NCI-H1048 (cell line): ENCODE measurements at places on chromosomes 5 and 9.

DNA sequence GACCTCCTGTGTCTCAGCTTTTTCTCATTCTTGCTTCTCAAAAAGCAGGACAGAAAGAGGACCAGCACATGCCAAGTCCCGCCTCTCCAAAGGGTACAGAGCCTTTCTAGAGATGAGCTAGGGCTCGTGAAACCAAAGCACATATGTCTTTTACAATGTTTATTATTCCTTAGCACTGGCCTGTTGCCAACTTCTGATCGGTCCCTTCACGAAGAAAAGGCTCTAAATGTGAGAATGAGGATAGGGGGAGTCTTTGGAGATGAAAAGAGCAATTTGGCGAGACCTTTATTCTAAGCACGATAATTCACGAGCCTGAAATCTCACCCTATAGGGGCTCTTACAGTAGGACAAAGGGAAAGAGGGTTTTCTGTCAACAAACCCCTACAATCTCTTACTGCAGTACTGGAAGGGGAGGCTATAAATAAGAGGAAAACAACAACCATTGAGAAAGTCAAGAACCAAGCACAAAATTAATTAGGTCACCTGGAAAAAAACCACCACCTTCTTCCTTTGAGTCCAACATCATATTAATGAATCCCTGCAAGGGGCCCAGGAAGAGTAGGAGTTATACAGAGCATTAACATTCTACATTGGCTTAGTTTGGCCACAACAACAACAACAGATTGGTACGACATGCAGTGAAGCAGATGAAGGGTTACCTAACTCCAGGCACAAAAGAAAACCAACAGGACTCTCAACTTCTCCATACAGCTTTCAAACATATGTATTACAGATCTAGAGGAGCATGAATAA is 309.5 kb downstream of the PDE4D start:
- no peak for DNase-seq

DNA sequence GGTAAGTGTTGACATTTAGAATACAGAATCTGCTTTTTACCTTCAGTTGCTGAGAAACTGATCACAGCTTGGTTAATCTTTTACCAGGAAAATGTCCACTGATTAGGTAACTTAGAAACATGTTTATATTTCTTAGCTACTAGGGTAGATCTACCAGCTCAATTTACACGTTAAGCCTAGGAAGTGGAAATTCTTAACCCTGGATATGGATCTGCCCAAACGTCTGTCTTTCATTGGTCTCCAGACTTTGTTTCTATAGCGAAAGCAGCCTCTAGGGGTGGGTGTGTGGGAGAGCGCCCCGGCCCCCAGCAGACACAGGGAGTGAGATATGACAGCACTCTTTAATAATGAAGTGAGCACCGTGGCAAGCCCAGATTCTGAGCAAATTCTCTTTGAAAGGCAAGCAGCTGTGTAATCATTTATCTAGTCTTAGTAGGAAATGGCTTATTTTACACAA is 141.6 kb upstream of the ZNF608 start:
- DNase-seq, result no peak

DNA sequence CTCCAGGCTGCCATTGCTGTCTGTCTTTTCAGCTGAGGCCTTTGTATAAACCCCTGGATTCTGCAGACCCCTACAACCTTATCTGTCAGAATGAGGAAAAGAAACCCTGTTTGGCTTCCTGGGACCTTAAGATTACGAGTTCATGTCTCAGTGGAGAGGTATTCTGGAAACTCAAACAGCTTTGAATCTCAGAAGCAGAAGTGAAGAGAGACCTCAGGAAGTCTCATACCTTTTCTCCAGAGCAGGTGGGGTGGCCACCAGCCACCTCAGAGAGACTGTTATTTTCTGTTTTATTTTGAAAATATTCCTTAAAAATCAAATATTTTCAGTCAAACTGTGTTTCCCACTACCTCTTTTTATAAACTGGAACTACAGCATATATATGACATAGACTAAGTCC is 457.5 kb downstream of the TMEM232 start:
- DNase-seq, result no peak

DNA sequence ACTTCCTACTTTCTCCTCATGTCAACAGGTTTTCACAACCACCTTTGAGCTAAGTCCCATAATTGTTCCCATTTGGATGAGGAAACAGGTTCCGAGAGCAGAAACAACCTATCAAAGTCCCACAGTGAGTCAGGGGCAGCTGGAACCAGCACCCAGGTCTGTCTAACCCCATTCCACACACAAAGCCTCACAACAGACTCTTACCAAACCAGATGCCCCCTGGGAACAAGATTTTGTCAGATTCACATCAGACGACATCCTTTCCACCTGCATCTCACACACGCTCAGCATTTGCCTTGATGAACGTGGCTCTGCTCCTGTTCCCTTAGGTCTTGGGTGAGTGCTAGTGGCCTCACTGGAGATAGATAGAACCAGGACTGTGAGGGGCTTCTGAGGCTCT is 17.0 kb downstream of the SWI5 start:
- no peak for DNase-seq

DNA sequence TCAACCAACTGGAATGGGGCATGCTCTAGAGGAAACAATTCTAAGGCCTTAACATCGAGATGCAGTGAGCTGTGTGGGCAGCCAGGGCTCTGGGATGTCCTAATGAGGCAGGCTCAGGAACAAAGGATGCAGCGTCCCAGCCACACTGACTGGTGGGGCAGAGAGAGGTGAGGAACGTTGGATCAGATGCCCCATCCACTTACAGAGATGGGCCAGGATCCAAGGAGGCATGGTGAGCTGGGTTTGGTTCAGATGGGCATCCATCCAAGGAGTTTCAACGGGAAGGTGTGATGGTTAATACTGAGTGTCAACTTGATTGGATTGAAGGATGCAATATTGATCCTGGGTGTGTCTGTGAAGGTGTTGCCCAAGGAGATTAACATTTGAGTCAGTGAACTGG is 15.5 kb upstream of the MARCHF6 start:
- DNase-seq, result no peak

DNA sequence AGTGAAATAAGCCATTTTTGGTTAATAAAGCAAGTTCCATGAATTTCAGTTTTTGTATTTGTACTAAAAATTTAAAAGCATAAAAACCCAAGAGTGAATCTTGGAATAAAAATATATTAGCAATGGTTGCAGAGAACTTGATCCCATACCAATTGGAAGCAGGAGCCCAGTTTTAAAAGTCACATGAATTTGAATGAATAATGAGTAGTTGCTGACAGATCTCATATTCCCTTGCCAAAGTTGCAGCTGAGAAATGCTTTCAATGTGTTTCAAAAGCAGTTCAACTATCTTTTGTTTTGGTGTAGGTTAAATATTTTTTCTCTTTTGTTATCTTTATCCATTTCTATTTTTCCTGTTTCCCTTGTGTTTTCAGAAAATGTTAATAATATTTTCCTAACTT is 818.6 kb downstream of the CDH18 start:
- no peak for DNase-seq

- no peak for DNase-seq
These were observed 50.7 kb downstream of the DBH start for GRCh38 chr9:133686642-133687575.

DNA sequence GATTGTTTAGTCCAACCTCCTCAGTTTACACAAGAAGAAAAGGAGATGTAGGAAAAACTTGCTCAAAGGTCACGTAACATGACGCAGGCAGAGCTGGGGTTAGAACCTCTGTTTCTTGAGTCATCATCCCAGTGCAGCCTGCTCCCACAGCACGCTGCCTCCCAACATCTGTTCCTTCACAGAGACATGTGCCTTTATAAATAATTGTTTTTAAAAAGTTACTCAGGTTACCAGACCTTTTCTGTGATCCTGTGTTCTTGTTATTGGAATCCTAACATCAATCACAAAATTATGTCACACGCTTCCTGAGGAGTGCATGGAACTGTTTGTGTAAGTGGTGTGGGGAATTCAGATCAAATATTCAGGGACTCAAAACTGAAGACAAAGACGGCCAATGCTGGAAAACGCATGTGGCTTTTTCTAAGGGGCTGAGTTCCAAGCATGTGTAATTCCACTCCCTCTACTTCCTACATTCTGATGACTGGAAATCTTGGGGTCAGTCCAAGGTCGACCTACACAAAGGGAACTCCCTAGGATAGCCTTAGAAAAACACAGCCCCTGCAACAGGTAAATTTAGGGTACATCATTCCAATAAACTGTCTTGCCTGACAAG is 184.3 kb downstream of the TSSK1B start:
- no peak for DNase-seq

DNA sequence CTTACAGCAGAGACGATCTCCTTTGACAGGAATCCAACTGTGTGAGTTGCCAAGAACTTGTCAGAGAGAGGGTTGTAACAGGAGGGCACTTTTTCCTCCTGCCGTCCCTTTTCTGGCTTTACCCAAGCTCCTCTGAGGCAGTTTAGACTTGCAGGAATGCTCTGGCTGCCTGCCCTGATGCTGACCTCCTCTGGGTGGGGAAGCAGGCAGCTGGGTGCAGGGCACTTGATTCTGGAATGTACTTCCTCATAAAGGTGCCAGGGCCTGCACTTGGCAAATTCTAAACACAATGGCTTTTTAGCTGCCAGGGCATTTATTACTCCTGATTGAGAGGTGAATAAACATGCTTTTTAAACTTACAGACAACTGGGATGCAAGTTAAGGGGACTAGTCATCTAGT is 190.4 kb downstream of the EPB41L4A start:
- DNase-seq, result peak; percentile 68

DNA sequence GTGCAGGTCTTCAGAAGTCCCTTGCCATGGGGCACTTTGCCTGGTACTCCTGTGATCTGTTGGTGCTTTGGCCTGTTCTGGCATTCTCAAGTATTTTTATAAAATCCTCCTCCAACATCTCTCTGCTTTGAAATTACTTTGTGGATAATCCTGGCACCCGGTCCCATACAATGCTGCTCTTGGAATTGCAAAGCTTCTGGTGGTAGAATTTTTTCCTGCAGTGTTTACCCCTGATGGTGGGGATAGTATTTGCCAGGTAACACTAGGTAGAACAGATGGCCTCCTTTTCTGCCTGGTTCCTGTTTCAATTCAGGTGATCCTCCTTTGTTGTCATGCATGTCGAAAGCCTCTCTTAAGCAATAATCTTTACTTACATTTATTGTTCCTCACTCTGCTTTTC is 109.8 kb upstream of the ATP10B start:
- no peak for DNase-seq

DNA sequence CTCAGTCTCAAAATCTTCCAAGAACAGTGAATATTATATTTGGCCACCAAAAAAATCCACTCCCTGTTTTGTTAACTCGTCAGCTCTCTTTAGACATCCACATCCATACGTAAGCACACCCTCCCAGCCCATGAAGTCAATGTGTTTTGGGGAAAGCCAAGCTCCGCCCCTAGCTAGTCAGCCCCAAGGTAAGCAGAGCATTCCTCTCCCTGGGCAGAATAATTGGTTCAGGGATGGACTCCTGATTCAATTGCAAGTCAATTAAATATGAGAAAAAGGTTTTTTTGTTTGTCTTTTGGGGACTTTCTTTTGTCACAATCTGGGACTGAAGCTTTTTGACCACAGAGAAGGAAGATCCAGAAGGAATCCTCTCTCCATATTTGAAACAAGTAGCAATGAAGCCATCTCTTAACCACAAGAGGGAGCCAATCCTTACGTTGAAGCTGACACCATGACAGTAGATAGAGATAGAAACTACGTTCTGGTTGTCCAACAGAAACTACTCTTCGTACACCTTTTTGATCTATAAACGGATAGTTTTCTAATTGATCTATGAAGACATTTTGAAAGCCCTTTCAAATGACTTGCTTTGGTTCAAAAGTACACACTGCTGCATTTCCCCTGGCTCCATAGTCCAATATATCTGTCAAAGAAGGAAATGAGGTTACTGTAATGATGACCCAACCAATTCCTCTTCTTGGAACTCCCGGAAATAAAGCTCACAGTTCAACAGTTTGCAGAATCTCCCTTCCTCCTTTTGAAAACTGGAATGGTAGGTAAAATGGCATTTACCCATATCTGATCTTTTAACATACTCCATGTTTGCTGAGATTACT is 166.4 kb downstream of the TLE1 start:
- no peak for DNase-seq

DNA sequence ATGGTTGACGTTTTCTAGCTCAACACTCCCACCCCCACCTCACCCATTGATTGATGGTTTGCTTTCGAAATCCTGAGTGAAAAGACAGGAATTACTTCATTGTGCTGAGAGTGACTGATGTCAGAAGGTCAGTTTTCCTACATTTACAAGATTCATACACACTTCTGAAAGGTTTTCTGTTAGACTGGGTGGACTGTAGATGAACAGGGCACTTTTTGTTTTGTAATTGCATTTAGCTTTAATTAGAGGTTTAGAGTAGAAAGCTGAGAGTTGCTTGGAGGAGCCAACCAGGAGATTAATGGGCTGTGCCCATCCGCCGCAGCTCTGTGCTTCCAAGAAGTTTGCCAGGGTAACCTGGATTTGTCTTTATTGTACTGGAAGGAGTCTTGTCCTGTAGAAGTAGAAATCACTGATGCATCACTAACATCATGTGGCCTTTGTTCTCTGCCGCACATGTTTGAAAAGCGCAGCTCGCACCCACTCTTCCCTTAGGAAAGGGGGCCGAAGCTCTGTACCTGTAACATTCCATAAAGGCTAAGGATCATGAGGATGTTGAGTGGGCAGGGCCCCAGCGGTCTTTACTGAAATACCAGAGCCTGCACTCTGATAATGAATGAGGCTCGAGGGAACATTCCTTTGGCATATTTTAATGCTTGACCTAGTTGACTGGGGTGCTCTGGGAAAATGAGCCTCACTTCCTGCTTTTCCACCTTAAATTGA is 267.6 kb upstream of the DMRT1 start:
- DNase-seq, result no peak

- no peak for DNase-seq
These were observed 142.4 kb upstream of the IRX4 start for GRCh38 chr5:2024986-2025721.

- DNase-seq, result no peak
These were observed 16.9 kb downstream of the TEK start for GRCh38 chr9:27125936-27126335.

DNA sequence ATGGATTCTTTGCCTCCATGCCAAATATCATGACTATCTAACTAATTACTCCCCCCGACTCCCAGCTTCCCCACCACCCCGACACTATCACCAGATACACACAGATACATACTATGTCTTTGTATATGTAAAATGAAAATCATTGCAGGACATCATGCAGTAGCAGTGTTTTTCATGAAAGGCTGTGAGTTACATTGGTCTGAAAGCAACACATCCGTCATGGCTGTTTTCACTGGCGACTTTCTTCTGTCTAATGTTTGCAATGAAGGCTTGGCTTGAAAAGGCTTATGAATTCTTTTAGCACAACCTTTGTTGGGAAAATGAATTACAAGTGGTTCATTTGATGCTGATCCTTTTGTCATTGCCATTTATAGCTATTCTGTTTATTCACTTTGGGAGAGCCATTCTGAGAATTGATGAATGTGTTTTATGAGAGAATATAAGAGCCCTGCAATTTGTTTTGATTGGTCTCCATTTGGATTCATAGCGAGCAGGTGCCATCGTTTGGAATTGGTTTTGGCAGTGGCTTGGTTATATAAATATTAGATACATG is 103.4 kb downstream of the PIP5K1B start:
- DNase-seq, result no peak

GRCh38 chr5:132296412-132297016 is 2.3 kb downstream of the SLC22A4 start:
- DNase-seq, result no peak

- no peak for DNase-seq
These were observed 1.6 kb downstream of the CLPTM1L start for GRCh38 chr5:1343315-1343751.
